ENCODE measurements at places on chromosomes 3 and 15.
A peak's percentile ranks its signal among the peaks of the same experiment; 100 is the strongest.

- DNase-seq, result peak; percentile 16
These were observed 129.3 kb downstream of the EEFSEC start for GRCh38 chr3:128282380-128283196.

- DNase-seq, result no peak
These were observed 122.6 kb downstream of the LRIG1 start for GRCh38 chr3:66378256-66378655.

- DNase-seq, result no peak
These were observed 30.1 kb downstream of the ICE2 start for GRCh38 chr15:60448668-60449360.

DNA sequence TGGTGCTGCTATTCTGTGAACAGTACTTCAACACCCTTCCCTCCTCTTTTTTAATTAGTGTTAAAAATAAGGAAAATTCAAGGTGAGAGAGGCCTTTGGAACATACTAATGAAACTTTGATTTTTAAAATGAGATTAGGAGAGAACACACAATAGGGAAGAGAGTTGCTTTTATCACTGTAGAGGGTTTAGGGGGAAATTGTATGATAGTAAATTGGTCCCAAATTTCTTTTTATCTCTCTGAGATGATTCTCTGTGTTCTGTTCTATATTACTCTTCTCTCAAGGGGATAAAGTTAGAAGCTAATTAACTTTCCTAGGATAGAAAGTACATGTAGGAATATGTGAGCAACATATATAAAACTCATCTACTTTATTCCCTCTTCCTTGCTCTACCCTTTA, 40.8 kb downstream of the ZFAND6 start:
- no peak for DNase-seq

DNA sequence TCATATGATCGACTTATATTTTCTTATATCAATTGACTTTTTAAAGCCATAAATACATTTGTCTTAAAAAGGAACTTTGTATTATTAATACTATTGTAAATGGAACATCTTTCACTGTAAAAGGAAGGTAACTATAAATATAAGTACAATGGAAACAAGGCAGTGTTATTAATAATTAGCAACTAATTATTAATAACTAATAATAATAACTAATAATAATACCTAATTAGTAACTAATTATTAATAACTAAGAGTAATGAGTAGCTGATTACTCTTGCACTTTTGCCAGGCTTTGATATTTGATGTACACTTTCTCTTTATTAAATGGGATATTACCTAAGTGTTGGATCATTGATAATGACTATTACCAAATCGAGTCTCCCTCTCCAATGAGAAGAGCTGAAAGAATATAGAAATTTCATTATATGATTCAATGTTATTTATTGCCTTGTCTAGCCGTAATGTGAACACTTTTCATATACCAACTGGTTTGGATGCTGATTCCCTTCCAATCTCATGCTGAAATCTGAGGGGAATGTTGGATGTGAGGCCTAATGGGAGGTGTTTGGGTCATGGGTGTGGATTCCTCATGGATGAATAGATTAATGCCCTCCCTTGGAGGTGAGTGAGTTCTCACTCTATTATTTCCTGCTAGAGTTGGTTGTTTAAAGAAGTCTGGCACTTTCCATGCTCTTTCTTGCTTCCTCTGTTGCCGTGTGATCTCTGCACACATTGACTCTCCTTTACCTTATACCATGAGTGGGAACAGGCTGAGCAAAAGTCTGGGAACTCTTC, 202.1 kb upstream of the ZBTB20 start:
- no peak for DNase-seq

GRCh38 chr3:184349563-184350470, 11.6 kb downstream of the CLCN2 start:
- no peak for DNase-seq

- DNase-seq, result no peak
These were observed 23.3 kb downstream of the IREB2 start for GRCh38 chr15:78461171-78461888.

DNA sequence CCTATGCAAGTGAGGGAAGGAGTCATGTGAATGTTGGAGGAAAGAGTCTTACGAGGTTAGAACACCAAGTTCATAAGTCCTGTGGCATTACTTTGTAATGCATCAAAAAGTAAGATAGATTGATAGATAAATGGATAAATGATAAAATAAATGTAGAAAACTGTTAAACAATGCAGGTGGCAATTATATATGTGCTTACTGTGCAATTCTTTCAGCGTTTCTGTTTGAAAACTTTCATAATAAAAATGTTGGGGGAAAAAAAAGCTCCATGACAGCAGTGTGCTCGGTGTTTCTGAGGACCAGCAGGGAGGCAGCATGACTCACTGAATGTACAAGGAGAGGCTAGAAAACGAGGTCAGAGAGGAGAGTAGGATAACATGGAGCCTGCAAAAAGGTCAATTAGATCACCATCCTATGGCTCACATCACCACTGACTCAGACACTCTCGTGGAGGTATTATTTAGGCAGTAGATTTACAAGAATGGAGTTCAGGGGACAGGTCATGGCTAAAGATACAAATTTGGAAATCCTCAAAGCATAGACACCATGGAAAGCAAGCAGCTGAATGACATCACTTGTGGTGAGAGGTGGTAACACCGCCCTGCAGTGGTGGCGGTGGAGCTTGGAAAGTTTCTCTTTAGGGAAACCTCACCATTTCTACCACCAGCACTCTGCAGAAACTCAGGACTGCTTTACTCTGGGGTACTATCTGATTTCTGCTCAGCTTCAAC, 219.8 kb downstream of the CTNNB1 start:
- DNase-seq, result peak; percentile 60

DNA sequence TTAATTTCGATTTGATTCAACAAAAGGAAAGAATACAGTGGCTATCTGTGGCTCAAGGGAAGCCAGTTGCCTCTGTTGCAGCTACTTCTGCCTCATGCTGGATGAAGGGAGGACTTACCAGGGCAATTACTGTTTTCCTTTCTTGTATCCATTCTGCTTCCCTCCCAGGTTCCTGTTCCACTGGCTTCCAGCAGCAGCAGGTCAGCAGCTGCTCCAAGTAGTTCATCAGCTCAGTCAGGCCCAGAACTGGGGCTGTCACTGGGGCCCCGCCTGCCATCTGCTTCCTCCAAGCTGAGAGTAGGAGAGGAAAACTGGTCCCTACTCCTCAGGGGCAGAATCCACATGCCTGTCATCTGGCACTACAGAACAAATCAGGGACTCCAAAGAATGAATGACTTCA, 48.6 kb upstream of the ULK4 start:
- DNase-seq, result peak; percentile 63

DNA sequence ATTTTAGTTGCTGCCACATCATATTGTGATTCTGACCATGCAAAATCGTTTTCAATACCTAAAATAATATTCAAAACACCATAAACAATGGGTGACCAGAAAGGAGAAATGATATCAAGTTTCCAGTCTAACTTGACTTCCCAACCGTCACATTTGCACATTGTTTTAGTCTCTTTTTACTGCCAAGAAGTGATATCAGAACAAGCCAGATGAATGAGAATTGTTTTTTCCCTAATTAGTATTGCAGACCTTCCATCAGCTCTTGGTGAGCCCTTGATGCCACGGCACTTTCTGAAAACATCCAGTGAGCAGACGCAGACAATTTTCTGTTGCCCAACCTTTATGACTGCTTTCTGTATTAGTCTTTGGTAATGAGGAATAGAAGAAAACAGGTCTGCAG, 62.5 kb downstream of the SPATA16 start:
- DNase-seq, result no peak

DNA sequence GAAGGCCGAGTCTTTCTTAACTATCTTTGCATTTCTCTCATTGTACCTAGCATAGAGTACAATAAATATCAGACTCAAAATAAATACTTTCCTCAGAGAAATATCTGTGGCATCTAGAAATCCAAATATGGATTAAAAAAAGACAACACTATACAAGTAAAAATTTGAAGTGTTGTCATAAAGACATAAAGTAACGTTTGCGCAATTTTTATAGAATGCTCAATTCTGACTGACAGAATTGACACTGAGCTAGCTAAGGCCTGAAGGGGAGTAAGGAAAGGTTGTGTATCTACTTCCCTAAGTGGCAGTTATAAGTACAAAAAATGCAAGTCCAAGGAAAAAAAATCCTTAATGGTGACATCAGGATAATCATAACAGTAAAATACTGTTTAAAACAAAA, 1.1 kb downstream of the SEC11A start:
- DNase-seq, result no peak

DNA sequence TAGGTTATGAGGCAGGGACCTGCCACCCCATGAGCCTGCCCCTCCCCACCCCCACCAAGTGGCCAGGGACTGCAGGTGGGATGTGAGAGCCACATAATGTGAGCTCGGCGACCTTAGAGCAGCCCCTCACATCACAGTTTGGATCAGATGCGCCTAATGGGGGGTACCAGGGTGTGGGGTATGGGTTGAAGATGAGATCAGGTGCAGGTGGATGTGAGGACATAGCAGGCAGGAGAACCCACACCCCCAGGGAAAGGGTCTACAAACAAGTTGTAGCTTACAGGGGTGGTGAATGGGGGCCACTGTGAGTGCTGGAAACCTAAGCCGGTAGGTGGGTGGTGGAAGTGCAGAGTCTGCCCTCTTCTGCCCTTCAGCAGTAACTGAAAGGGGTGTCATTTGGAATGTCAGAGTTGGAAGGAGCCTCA, 94.0 kb downstream of the CORO2B start:
- DNase-seq, result no peak

GRCh38 chr3:193483988-193484539, 70.6 kb downstream of the ATP13A4 start:
- DNase-seq, result no peak

DNA sequence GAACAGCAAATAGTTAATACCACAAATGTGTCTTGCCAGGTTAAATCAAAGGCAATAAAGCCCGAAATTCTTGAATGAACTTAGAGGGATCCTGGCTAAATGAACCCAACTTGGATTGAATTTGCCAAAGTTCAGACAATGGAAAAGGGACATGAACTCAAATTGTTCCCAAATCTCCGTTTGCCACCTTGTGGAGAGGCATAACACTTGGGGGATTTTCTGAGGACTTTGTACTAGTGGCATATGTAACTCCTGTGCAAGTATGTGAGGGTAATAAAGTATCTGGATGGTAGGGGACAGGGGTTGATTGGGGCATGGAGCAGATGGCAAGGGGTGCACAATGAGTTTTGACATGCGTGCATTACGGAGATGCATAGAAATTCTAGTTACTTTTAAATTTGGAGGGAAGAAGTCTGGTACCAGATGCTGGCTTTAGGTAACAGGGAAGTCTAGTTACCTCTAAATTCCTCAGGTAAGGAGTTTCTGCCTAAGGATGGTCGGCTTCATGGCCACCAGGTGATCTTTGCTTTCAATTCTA, 1.2 kb upstream of the TCAIM start:
- peak; percentile 21 for DNase-seq

DNA sequence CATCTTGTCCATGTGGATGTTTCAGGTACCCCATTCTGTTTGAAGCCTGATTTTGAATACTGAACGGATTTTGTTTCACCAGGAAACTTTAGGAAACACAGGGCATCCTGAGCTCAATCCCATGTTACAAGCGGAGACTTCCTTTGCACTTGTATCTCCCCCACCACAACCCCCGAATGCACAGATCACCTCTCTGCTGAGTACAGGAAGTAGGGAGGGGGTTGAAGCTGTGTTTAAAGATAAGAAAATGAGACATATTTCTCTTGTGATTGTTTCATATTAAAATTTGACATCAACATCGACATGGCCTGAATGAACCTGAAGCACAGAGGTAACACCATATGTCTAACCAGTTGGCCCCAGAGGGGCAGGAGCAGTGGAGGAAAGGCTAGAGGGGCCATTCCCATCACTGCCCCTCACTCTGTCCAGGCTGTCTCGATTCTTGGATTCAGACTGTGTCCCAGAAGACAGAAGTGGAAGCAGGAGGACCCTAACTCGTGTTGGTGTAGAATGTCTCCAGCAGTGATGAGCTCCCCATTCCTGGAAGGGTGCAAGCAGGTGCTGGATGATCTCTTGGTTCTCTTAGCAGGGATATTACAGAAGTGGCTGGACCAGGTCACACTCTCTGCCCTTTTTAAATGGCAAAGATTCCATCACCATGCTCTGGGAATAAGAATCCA, 59.6 kb upstream of the IQSEC1 start:
- DNase-seq, result no peak

- no peak for DNase-seq
These were observed 1207.6 kb downstream of the OTOL1 start for GRCh38 chr3:162704238-162704637.

DNA sequence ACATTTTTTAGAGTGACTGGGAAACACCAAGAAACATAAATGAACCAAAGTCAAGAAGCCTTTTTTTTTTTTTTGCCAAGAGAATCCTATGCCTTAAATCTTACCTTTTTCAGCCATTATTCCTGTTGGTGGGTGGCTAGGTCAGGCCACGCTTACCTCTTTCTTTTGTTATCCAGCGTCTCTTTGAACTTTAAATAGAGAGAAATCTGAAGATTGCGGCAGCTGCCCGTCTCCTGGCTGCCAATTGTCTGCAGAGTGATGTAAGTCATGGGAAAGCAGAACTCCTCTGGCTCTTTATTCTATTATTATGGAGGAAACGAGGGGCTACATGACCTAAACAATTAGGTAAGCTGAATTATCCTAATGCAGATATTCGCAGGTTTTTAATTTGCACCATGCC, at the start of gene STRIT1:
Gene STRIT1, minus strand, starts transcription at position 168 of the 400 bp plus-strand sequence.
- DNase-seq, result no peak

GRCh38 chr3:87833039-87833377, 225.8 kb downstream of the CGGBP1 start:
- DNase-seq, result no peak

DNA sequence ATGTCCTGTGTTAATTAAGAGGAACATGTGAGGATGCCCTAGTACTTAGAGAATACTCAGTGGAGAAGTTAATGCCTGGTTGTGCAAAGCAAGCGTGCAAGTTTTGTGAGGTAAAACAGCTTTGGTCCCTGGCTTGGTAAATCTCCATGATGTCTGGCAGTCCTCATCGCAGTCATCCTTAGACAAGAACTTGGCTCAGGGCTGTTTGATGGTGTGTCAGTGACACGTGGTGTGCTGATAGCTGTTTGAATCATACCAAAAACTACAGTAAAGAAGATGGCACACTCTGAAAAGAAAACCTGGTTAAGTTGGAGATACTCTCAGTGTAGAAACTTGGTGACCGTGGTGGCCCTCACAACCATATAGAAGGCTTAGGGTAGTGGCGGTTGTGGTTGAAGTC, 361.7 kb downstream of the FEZF2 start:
- DNase-seq, result no peak

DNA sequence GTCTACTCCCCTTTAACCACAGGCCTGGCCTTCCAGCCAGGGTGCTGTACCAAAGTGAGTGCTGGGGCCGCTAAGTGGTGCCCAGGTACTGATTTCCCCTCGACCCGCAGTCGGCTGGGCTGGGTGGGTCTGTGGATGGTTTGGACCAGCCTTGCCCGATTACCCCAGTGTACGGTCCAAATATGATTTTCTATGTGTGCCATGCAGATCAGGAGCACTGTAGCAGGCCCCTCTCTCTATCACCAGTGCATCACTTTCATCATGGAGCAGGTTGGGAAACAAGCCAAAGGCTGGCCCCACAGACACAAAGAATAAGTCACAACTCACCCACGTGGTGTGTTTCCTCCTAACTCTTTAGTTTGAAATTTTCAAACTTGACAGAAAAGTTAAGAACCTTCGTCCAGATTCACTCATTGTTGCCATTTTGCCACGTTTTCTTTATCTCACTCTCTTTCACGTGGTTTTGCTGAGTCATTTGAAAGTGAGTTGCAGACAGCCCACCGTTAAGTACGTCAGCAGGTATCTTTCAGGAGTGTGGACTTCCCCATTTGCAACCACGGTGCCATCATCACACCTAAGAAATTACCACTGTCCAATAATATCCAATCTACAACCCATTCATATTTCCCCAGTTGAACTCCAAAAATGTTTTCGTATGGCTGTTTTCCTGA, 37.0 kb downstream of the ZNF710 start:
- no peak for DNase-seq

GRCh38 chr15:88401251-88401995, 65.8 kb downstream of the MRPL46 start:
- DNase-seq, result no peak
